SK-MEL-5 (cell line): ENCODE measurements at places on chromosomes 11 and 22.

DNA sequence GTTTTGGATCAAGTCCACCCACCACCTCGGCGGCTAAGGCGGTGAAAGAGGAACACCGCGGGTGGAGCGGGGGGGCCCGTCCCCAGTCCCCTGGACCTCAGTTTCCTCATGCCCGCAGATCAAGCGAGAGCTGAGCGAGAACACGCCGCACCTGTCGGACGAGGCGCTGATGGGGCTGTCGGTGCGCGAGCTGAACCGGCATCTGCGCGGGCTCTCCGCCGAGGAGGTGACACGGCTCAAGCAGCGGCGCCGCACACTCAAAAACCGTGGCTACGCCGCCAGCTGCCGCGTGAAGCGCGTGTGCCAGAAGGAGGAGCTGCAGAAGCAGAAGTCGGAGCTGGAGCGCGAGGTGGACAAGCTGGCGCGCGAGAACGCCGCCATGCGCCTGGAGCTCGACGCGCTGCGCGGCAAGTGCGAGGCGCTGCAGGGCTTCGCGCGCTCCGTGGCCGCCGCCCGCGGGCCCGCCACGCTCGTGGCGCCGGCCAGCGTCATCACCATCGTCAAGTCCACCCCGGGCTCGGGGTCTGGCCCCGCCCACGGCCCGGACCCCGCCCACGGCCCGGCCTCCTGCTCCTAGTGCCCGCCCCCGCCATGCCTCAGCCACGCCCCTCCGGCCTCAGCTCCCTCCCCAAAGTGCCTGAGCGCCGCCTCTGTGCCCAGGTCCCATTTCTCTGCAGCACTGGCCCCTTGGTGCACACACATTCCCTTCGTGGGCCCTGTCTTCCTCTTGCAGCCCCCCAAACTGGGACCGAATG lies 12.7 kb downstream of the MAFF start:
- peak; percentile 62 for DNase-seq

DNA sequence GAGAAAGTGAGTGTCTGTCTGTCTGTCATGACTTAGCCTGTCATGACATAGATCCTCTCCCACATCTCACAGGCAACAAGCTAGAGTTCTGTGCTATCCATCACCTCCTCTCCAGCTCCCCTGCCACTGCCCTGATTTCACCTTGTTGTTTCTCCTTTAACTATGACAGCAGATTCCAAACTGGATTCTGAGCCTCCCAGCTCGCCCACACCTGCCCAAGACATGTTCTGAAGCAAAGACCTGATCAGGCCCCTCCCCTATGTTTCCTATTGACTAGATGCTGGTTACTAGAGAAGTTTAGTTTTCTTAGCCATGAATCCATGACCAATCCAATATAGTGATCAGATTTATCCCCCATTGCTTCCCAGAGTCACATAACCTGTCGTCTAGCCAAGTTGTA lies 15.4 kb downstream of the PRSS23 start:
- no peak for DNase-seq

GRCh38 chr11:4508886-4509285 lies 26.4 kb downstream of the OR52K1 start:
- no peak for DNase-seq

GRCh38 chr11:36363361-36364268 lies 67.5 kb downstream of the PRR5L start:
- DNase-seq, result no peak

DNA sequence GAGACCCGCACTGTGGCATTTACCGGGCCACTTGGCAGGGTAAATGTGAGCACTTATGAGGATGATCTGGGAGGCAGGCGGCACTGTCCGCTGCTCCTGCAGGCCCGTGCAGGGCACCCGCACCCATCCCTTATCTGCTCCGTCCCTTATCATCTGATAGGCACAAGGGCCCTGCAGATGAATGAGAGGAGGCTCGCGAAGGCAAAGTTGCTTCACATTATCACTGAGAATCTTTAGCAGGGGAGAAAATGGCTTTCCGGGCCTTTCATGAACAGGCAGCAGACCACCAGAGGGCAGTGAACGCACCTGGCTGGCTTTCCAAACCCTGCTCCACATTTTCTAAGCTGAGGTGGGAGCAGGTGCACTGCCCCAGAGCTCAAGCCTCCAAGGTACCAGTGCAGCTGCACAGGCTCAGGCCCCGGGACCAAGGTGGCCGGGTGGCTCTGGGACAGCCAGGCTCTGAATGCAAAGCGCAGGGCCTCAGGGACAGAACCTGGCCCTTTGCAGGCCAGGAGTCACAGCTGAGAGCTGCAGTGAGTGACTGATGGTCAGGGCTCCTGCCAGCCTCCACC lies 165.6 kb downstream of the SHANK2 start:
- peak; percentile 80 for DNase-seq

GRCh38 chr11:112453601-112454577 lies 193.2 kb upstream of the PLET1 start:
- peak; percentile 60 for DNase-seq

DNA sequence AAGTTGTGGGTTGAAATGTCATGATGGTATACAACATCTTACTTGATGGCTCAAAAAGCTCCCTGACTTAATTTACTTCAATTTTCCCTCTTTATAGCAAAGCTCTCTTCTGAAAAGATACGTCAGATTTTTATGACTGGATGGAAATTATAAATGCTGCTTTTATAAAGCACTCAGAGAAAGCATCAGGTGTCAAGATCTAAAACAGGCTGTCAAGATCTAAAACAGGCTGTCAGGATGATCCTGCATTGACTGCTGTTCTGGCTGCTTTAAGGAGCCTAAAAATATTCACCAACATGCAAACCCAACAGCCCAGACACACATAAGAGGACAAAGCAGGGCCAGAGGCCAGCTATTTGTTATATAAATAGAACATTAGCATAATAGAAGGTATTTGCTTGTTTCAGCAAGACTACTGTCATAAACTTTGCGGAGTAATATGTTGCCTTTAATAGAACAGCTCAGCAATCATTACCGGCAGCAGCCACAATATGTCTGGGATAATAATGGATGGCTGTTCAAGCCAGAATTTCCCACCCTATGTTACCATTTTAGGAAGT lies 77.3 kb upstream of the ANO5 start:
- no peak for DNase-seq

DNA sequence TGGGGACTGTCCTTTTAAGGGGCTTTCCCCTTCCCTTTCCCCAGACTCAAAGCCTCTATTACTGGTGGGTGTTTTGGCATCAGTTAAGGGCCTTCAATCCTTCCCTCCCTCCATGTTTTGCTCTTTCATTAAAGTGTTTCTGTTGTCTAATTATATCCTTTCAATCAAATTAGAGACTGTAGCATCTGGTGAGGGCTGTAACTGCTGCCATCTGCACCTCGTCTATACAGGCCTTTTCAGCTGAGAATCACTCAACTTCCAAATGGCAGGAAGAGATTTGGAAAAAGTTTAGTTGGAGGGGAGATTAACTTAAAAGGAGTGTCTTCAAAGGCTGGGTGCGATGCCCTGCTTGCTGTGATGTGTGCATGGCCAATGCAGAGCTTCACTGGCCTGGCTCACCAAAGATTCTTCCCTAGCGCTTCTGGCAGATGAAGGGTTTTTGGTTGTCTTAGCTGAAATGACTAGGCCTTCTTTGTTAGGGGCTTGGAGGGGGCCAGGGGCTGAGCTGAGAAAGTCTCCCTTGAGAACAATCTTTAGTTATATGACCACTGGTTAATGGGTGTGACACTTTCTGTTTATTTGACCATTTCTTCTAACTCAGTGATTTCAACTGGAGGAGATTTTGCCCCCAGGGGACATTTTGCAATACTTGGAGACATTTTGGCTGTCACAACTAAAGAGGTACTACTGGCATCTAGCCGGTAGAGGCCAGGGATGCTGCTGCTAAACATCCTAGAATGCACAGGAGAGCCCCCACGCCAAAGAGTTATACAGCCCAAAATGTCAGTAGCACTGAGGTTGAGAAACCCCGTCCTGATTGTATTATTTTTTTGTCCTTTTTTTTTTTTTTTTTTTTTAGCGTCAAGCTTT lies 7.5 kb downstream of the KREMEN1 start:
- peak; percentile 68 for DNase-seq

GRCh38 chr11:59192446-59193020 lies 20.2 kb downstream of the MPEG1 start:
- no peak for DNase-seq

DNA sequence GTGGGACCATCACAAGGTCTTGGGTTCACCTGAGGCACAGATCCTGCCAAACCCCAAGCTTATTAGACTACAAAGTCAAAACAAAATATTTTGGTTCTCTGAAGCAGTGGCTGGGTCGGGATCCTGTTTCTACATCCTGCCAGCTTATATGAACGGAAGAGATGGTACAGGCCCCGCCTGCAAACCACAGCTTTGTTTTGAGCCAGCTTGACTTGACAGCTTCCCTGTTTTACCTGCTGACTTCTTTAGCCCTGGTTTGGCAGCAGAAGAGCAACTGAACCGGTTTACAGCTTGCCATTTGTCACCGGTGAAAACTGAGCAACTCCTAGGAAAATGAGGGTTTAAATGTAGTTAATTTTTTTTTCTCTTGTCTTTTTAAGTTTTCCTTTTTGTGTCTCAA lies 11.4 kb downstream of the PACS1 start:
- DNase-seq, result no peak

- peak; percentile 13 for DNase-seq
Measured at GRCh38 chr11:10650630-10651029, 42.9 kb downstream of the IRAG1 start.

DNA sequence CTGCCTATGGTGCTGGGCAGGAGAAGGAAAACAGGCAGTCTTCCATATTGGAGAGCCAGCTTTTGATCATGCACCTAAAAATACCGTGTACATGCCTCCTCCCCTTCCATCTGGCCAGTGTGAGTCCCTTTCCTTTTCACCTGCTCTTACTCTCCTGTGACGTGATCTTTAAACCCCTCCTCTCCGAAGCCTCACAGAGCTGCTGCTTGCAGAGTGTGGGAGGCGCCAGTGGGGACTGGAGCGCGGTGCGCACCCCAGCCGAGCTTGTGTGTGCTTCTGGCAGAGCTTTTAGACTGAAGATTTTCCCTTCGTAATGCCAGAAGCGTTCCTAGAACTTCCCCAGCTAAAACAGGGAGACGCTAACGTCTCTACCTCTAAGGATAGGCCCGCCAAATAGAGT lies 29.8 kb downstream of the MUC6 start:
- DNase-seq, result no peak

DNA sequence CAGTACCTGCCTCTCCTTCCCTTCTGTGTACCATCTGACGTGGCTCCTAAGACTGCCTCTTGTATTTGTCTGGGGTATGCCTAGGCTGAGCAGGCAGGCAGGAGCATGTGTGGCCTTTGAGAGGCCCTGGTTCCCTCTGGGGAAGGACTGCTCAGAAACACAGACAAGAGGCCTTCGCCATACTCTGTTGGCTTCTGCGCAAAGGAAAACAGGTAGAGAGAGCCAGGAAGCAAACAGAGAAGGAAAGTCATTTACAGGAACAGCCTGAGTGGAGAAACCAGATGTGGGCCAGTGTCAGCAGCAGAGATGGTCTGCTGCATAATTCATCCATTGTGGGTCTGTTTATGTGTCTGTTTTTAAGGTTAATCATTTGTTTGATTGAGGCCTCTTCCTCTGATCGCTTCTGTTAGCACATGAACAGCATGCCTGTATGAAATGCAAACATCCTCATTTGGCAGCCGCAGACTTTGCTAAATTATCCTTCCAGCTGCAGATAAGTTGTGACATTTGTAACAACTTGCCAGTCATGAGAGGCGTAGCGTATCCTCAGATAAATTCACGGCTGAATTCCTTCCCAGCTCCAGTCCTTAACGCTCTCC lies 119.4 kb downstream of the GALNT18 start:
- no peak for DNase-seq

DNA sequence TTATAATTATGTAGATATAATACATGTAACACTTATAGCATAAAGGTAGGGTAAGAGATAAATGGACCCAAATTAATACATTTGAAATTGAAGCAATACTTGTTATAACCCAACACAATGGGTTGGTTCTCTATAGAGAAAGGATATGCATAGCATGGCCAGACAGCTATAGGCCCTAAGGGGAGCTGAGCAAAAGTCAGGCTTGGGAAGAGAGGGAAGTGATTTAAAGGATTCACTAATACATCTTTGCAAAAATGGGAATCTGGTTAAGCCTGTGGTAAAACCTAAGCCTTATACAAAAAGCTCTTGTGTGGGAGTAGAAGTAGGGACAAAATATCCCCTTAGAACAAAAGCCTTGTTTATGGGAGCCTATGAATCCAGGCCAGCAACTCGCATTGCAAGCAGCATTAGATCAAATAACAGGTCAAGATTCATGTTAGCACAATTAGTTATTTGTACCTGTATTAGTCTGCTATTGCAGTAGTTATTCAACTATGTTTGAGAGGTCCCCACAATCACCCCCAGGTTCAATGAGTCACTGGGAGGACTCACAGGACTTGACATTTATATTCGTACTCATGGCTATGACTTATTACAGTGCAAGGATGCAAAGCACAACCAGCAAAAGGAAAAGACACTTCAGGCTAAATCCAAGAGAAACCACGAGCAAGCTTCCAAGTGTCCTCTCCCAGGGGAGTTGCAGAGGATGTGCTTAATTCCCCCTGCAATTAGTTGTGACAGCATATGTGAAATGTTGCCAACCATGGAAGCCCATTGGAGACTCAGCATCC lies 144.7 kb upstream of the LMO1 start:
- peak; percentile 97 for DNase-seq

GRCh38 chr11:43789700-43790443 lies 90.8 kb upstream of the ALKBH3 start:
- DNase-seq, result no peak

DNA sequence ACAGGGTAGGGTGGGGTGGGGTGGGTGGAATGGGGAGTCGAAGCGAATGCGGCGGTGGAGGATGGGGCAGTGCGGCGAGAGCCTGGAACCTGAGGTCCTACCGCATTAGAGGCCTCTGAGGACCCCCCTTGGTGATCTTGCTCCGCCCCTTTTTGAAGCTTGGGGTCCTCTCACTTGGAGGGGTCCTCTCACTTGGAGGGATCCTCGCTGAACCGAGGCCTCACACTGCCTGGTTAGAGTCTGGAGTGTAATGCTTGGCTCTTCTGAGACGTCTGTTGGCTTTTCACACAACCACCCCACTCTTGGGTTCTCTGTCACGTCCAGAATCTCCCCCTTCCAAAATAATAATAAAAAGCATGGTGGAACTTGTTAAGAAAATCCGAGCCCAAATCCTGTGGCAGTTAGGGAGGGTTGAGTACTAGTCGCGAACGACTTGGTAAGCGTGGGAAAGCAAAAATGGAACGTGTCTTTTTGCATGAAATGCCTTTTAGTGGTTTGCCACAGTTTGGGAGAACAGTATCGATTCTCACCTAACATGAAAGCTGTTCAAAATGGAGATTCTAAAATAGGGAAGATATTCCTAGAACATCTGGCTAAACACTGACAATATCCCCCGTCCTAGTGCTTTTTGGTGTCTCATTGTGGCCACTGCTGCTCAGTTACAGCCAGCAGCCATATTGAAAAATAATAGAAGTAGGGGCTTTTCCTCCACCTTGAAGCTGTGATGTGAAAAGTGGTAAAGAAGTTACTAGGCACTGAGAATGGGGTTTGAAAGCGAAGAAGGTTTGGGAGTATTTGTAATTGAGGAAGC lies 822 bp downstream of the RBX1 start:
- peak; percentile 13 for DNase-seq
